ENCODE measurements at places on chromosomes 5 and 9.

DNA sequence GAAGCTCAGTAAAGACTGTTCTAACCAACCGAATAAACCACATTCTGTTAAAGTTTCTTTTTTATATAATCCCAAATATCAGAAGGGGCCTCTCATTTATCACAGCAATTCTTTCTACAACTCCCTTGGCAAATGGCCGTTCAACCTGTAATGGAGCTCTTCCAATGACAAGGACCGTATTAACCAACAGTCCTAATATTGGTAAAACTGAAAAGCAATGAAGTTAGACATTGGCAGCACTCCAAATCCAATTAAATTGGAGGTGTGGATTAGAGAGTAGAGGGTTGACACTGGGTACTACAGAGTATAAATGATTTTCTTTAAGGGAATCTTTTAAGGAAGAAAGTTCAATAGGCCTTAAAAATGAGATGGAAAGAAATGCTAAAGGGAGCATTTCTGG lies 842 bp downstream of the TMED7 start:
- no peak for DNase-seq

DNA sequence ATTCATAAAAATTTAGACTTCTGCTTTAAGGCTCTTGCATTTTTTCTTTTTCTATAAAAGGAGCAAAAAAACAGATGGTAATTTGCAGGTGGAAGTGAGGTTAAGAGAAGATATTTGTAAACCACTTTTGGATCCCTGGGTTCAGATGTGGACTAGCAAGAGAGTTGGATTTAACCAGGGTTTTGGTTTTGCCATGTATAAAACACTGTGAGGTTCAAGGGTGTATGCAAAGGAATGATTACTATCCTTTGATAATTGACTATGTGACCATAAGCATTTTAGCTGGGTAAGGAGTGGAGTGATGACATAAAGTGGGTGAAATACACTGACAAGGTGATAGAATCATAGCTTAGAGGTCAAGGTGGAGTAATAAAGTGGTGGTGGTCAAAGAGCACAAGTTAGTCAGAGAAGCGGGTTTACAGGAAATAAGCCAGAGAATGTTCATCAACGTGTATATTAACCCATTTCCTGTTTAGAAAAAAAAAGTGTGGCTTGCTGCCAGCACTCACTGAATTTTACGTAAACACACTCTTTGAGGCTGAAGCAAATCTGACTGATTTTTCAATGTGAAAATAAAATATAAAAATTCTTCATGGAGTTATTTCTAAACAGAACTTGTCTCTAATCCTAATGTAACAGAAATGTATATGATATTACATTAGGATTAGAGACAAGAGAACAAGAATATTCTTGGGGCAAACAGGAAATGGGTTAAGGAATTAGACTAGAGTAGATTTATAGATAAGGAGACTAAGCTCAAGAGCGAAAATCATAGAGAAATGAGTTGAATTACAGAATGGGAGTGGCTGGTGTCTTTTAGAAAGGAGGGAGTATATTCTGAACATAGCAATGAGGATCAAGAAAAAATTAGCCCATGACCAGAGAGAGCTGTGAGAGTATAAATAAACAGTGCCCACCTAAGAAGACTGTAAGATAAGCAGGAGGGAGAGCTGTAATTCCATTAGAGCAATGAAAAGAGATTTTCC lies 74.5 kb downstream of the CDKN2A start:
- no peak for DNase-seq

- DNase-seq, result no peak
Measured at GRCh38 chr9:81207651-81208050, 481.7 kb downstream of the TLE1 start.

- DNase-seq, result no peak
Measured at GRCh38 chr5:41522193-41522786, 11.9 kb upstream of the PLCXD3 start.

All from NCI-H2107 (cell line).